ENCODE measurements at places on chromosomes 7 and 10.
A peak's percentile ranks its signal among the peaks of the same experiment; 100 is the strongest.

DNA sequence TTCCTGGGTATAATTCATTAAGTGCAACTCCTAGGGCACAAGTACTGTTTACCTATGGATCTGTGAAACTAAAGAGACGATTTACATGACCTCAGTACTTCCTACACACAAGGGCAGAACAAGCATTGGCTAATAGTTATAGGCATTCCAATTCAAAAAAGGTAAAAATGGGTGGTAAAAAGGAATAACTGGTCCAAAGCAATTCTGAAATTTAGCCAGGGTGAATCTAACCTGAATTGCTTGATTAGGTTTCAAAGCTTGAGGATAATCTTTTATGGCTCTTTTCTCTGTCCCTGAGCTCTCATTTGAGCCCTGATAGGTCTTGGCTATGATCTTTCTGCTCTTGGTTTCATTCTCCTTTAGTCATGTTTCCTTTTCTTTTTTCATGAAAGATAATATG is 52.3 kb upstream of the CALCR start:
- DNase-seq: no peak

- DNase-seq: no peak
Measured at GRCh38 chr10:61140765-61141392, 196.9 kb upstream of the RHOBTB1 start.

DNA sequence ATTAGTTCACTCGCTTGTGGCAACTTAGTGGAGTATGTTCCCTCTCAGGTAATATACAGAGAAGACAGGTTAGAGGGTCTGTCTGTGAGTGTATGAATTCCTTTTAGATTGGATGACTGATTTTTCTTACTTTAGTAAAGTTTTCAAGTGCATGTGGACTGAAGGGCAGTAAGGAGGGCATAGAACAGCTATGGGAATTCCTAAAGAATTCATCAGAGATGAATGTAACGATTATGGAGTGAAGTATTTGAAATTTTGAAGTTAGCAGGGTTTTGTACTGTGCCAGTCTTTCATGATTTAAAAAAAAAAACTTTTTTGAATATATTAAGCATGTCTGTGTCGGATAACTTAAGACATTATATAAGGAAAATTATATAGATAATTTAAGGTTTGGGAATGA is 15.5 kb downstream of the MAPK8 start:
- DNase-seq: no peak

DNA sequence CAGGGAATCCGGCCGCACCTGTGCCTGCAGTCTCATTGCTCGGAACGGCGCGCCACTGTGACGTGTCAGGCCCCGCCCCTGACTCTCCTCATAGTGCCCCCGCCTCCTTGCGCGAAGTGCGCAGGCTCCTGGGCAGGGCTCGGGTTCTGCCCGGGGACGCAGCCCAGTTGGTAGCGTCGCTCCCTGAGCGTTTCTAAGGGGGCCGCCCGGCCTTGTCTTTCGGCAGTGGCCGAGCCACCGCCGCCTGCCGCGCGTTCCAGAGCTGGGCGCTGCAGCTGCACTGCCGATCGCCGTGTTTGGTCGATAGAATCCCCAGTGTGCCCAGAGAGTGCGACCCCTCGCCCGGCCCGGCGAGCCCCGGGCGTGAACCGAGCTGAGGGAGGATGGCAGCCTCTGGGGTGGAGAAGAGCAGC is at the start of gene KLHL7:
Gene KLHL7, plus strand, starts transcription at position 142 of the 413 bp plus-strand sequence. Its CDS starts 242 bp downstream, at position 384.
- peak; percentile 95 for DNase-seq

GRCh38 chr10:96863922-96864543 is 31.9 kb downstream of the LCOR start:
- no peak for DNase-seq

GRCh38 chr7:38873433-38873832 is 35.6 kb downstream of the VPS41 start:
- no peak for DNase-seq

- DNase-seq: no peak
Measured at GRCh38 chr10:93601146-93601773, at the start of gene RBP4. Gene RBP4 (minus strand): TSS chr10:93601235. CDS start chr10:93601028, 207 bp downstream.

- no peak for DNase-seq
Measured at GRCh38 chr10:4847561-4848355, 21.8 kb downstream of the AKR1E2 start.

Measured in activated CD4-positive, alpha-beta T cell treated with anti-CD3 and anti-CD28 coated beads, Interleukin-2, amount 50 U/mL, for 4 hours (primary cell).